ENCODE measurements at places on chromosomes 5 and 9.
A peak's percentile ranks its signal among the peaks of the same experiment; 100 is the strongest.

DNA sequence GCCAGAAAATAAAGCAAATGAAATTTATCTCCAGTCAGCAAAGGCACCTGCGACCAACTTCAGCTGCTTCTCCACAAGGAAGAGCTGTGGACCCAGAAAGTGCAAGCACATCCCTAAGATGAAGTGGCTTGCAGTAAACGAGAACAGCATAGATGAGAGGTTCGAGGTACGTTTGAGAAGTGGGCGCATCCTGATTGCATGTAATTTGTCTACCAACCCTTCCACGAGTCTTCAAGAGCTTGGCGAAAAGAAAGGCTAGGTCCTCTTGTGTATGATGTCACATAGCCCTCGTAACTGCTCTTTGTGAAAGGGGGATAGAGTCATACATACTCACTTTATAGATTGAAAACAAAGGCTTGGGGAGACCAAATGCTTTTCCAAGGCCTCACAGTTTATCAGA is 6.0 kb upstream of the LCP2 start:
- no peak for DNase-seq

GRCh38 chr9:91197232-91198181 is 164.2 kb downstream of the AUH start:
- no peak for DNase-seq

- DNase-seq = no peak
Measured at GRCh38 chr5:178196281-178196812, 8.0 kb upstream of the HNRNPAB start.

- DNase-seq = no peak
Measured at GRCh38 chr5:57194653-57195052, 20.8 kb downstream of the GPBP1 start.

DNA sequence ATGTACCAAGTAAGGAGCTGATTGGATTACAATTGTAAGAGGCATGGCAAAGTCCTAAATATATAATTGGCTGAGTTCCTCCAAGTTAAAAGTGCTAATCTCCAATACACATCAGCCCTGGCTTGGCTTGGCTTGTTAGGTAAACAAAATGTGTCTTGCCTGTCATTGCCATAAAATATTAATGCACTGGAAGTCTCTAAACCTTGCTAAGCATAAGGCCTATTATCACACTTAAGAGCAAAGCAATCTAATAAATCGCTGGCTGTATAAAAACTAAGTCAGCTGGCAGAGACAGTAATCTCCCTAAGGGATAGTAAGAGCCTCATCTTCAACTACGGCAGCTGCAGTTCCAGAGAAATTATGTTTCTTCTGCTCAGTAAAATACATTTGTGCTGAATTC is 418.6 kb upstream of the GRAMD2B start:
- DNase-seq = no peak

DNA sequence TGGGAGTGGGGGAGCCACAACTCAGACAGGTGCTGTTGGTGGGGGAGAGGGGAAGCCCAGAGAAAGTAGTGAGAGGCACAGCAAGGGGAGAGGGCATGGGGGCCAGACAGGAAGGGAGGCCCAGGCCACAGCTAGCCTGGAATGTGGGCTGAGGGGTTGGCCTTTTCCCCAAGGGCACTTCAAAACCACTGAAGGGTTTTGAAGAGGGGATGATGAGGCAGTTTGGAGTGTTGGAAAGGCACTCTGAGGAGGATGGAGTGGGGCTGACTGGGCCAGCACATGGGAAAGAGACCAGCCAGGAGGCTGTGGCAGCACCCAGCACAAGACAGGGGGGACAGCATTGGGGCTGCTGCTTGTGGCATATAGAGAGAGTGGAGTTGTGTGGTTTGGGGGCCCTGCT is 3.8 kb downstream of the PSD2 start:
- no peak for DNase-seq

DNA sequence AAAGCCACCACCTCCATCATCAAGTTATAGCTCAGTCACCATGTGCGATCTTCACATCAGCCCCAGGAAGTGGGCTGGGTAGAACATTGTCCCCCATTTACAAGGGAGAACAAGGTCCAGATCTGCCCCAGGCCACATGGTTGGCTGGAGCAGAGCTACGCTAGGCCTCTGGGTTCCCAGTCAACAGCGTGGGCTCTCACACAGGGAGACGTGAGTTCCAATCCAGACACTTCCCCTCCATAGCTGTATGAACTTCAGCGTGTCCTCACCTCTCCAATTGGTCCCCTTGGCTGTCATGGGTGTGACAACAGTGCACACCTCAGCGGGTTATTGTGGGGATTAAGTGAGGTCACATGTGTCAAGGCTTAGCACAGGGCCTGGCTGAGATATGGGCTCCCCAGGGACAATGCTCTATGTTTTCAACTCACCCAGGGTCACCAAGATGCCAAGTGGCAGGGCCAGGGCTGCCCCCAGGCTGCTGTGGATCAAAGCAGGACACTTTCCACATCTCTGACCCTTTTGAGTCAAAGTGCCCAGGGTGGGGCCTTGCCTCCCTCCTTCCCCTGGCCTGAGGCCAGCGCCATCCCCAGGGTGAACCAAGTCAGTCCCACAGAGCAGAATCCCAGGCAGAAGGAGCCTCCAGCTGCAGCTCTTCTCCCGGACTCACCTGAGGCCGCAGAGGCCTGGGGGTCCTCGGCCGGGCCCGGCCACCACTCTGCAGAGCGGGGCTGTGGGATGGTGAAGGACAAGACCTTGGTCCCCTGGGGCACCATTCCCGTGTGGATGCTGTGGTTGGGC is 19.8 kb downstream of the AKNA start:
- DNase-seq = no peak

GRCh38 chr5:22986281-22986680 is 133.1 kb upstream of the CDH12 start:
- no peak for DNase-seq

- no peak for DNase-seq
Measured at GRCh38 chr9:94903961-94904421, 177.5 kb downstream of the AOPEP start.

GRCh38 chr5:131661933-131662332 is 26.9 kb upstream of the RAPGEF6 start:
- DNase-seq = no peak

DNA sequence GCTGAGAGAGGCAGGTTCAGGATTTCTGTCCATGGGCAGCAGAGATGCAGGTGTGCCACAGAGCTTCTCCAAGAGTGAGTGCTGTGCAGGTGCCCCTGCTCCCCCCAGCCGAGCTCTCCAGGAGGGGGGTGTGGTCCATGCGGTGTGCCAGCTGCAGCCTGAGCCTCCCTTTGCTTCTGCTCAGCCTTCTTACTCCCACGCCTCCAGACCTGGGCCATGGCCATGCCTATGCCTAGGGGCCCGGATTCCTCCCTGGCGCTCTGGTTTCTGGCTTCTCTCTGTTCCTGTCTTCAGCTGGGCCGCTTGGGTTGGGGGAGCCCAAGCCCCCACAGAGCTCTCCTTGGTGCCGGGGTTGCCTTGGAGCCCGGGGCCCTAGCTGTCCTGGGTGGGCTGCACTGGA is 133.3 kb downstream of the CACNA1B start:
- DNase-seq = no peak

DNA sequence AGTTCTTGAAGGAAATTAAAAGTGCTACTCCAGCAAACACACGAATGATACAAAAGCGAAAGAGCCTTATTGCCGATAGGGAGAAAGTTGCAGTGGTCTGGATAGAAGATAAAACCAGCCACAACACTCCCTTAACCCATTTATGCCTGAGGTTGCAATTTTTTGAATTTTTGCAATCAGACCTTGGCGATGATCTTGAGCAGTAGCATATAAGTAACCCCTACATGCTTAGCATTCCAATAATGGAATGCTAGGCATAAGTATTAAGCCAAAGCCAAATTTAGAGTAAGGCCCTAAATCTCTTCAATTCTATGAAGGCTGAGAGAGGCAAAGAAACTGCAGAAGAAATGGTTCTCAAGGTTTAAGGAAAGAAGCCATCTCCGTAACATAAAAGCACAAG is 153.5 kb downstream of the SLC28A3 start:
- no peak for DNase-seq

DNA sequence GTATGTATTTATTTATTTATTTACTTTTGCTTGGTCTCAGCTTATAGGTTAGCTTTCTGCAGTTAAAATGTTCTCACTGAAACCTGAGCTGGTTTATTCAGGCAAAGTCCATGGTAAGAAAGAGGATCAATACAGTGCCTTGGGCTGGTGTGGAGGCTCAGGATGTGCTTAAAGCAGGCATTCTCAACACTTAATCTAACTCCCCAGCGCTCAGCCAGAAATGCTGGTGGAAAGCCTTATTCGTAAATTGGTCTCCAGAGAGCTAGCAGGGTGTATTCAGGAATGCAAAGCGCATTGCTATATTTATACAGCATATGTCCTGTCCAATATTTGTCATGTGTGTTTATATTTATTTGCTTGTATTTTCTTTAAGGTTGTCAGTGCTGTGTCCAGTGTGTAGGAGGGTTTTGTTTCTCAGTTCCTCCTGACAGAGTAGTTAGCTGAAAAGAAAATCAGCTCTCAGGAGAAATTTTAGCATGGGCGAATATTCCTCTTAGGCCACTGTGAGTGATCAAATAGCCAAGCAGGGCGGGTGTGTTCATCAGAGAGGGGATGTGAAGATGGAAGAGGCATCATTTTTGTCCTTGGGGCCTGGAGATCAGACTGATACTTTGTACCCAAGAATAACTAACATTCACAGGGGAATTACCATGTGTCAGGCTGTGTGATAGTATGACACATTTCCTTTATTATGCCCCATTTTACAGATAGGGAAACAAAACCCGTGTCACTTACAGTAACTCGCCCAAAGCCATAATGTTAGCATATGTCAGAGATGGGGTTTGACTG is 65.8 kb downstream of the DOCK2 start:
- no peak for DNase-seq

DNA sequence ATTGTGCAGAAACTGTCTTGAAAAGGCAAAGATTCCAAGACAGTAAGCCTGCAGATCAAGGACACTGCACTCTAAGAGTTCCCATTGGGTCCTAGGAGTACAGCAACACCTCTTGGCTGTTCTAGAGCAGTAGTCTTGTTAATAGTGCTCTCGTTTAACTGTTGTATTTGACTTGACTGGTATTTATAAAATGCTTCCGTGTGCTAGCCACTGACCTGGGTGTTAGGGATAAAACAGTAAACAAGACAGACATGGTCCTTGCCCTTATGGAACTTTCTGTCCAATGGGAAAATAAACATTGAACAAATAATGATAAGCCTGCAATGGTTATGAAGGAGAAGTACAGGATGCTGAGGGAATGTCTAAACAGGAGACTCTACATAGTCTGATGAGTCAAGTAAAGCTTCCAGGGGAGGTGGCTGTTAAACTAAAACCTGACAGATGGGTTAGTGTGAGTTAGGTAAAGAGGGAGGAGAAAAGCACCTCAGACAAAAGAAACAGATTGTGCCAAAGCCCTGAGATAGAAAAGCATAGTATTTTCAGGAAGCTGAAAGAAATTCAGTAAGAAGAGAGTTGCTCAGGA is 33.3 kb downstream of the TDRD7 start:
- DNase-seq = no peak

GRCh38 chr5:36017622-36018021 is 26.4 kb upstream of the UGT3A1 start:
- no peak for DNase-seq

- DNase-seq = no peak
Measured at GRCh38 chr9:69745716-69746437, 13.9 kb downstream of the PTAR1 start.

DNA sequence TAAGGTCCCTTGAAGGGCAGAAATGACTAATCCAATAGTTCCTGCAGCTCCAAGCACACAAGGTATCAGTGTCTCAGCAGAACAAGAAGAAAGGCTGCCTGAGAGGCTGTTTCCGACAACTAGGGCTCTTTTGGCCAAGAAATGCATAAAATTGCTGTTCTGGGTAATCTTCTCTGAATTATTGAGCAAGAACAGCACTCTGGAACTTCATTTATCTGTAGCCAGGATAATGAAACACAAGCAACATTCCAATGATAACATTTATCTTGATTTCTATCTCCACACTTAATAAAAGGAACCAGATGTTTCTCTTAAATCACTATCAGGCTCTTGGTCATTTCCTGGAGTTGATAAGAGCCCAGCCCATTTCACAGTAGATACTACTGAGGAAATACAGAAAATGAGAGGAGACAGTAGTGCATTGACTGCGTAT is 17.0 kb upstream of the AUH start:
- no peak for DNase-seq

DNA sequence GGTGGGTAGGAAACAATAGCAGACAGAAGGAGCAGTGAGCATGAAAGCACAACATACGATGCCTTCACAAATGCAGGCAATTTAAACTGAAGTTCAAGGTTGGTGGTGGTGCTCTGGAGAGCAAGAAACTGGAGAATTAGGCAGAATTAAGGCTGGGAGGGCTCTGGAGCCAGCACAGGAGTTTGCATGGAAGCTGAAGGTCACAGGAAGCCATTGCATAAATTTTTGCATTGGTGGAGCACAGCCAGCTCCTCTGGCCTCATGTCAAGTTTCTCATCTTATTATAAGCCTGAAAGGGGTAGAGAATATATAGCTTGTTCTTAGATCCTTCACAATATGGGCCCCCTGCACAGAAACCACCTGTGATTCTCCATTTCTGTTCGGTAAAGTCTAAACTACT is 207.4 kb downstream of the PAPPA start:
- DNase-seq = no peak

GRCh38 chr5:463952-464351 is 21.0 kb downstream of the EXOC3 start:
- no peak for DNase-seq

GRCh38 chr5:76473661-76474060 is 70.6 kb downstream of the IQGAP2 start:
- no peak for DNase-seq

DNA sequence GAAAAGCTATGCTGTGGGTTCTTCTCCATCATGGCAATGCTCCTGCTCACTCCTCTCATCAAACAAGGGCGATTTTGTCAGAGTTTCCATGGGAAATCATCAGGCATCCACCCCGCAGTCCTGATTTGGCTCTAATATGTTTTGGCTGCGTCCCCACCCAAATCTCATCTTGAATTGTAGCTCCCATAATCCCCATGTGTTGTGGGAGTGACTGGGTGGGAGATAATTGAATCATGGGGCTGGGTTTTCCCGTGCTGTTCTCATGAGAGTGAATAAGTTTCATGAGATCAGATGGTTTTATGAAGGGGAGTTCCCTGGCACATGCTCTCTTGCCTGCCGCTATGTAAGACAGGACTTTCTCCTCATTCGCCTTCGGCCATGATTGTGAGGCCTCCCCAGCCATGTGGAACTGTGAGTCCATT is 163.8 kb downstream of the GADD45G start:
- DNase-seq = no peak

- peak; percentile 5 for DNase-seq
Measured at GRCh38 chr9:5388026-5388819, 48.5 kb upstream of the RLN1 start.

DNA sequence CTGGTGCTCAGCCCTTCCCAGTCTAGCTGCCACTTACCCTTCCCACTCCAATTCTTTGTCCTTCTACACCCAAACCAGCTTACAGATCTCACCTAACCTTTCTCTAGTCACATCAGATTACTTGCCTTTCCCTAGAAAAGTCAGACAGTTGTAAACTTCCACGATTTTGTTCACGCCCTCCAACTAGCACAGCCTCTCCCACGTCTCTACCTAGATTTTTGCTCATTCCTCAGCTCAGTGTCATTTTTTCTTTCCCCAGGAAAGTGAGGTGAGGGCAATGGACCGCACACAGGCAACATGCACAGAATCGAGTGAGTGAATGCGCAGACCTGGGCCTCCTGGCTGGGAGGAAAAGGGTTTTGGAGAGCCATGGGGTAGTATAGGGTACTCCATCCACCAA is 20.9 kb upstream of the PRUNE2 start:
- DNase-seq = no peak

- no peak for DNase-seq
Measured at GRCh38 chr9:135180586-135180985, 93.1 kb downstream of the OLFM1 start.

- no peak for DNase-seq
Measured at GRCh38 chr9:74742191-74742790, 145.4 kb downstream of the TRPM6 start.
